ENCODE measurements at places on chromosomes 11 and 22.

- DNase-seq, result no peak
Observed at GRCh38 chr11:72962717-72963116, 148.5 kb downstream of the ATG16L2 start.

DNA sequence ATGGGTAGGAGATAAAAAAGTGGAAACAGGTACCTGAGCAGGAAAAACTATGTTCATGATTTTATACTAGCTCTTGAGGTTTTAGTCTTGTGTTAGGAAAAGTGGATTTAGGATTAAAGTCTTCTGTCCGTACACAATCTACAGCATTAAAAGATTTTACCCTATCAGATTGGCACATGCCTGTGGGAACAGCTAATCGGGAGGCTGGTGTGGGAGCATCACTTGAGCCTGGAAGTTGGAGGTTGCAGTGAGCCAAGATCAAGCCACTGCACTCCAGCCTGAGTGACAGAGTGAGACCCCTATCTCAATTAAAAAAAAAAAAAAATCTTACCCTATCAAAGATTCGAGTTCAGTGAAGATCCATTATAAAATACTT, 12.2 kb upstream of the CRKL start:
- no peak for DNase-seq

DNA sequence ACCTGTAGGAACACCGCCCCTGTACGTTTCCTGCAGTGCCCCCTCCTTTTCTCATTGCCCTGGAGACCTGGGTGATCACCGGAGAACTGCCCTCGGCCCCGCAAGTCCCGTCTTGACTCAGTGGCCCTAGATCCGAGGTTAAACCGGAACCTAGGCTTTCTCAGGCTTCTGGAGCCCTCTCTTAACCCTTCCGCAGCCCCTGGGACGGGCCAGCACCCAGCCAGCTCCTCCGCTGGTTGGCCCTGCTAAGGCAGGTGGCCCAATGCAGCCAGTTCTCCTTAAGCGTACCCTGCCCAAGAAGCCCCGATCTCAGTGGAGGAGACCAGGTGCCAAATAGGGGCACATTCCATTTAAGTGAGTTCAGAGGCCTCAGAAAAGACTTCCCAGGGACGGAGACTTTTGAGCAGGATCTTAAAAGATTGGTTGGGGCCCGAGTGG, 776 bp downstream of the NLRX1 start:
- DNase-seq, result peak; percentile 74

DNA sequence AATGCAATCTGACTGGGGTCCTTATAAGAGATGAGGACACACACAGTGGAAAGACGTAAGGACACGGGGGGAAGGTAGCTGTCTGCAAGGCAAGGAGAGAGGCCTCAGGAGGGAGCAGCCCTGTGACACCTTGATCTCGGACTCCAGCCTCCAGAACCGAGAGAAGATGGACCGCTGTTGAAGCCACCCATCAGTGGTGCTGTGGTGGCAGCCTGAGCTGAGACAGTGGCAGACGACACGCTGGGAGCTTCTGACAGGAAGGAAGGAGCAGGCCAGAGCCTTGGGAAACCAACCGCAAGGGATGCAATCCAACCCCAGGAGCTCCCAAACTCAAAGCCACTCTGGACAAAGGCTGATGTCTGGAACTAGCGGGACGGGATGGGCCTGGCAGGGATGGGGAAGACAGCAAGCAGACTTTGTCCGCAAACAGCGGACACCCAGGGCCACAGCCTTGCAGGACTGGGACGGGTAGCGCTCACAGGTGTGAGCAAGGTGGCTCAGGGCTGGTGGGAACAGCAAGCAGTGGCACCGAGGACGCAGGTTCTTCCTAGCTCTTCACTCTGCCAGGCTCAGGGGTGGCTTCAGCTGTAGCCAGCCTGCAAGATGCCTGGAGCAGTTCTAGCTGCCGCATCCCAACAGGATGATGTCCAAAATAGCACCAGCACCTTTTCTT, 10.9 kb downstream of the LTO1 start:
- DNase-seq, result no peak

DNA sequence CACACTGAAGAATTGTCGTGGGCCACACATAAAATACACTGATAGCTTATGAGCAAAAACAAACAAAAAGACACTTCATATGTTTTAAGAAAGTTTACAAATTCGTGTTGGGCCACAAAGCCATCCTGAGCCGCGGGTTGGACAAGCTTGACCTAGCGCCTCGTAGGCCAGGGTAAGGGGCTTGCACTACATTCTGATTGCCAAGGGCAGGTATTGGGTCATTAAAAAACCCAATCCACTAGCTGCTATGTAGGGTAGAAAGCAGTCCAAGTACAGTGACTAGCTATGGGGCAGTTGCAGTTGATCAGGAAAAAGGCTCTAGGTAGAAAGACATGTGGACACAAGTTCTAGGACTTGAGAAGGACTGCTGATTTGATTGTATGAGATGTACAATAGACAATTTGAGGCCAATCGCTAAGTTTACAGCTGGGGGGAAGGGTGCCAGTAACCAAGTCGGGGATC, 14.0 kb downstream of the KDELR3 start:
- DNase-seq, result no peak

GRCh38 chr11:61384271-61385242, 7.8 kb upstream of the TMEM216 start:
- no peak for DNase-seq

DNA sequence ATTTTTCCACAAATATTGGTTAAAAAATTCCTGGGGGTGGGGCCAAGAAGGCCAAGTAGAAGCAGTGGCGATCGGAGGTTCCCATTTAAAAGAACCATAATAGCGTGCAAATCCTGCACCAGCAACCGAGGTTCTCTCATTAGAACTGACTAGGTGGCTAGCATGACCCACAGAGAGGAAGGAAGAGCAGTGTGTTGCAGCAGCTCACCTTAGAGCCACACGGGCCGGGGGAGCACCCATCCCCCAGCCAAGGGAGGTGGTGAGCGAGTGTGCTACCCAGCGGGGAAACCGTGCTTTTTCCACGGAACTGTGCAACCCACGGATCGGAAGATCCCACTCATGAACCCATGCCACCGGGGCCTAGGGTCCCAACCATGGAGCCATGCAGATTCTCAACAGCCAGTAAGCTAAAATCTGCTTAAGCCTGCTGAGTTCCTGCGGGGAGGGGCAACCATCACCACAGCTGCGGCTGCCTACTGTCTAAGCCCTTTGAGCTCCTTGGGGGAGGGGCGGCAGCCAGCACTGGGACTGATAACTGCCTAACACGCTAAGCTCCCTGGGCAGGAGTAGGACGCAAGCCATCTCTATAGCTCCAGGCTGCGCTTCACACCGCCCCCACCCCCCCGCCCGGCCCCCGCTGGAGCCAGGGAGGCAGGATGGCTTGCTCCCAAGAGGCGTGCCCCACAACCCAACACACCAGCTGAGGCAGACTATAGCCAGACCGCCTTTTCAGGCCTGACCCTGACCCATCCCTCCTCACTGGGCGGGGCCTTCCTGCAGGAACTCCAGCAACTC, 21.0 kb upstream of the HTATIP2 start:
- peak; percentile 95 for DNase-seq

- DNase-seq, result no peak
Observed at GRCh38 chr11:3157381-3158130, 7.6 kb downstream of the OSBPL5 start.

DNA sequence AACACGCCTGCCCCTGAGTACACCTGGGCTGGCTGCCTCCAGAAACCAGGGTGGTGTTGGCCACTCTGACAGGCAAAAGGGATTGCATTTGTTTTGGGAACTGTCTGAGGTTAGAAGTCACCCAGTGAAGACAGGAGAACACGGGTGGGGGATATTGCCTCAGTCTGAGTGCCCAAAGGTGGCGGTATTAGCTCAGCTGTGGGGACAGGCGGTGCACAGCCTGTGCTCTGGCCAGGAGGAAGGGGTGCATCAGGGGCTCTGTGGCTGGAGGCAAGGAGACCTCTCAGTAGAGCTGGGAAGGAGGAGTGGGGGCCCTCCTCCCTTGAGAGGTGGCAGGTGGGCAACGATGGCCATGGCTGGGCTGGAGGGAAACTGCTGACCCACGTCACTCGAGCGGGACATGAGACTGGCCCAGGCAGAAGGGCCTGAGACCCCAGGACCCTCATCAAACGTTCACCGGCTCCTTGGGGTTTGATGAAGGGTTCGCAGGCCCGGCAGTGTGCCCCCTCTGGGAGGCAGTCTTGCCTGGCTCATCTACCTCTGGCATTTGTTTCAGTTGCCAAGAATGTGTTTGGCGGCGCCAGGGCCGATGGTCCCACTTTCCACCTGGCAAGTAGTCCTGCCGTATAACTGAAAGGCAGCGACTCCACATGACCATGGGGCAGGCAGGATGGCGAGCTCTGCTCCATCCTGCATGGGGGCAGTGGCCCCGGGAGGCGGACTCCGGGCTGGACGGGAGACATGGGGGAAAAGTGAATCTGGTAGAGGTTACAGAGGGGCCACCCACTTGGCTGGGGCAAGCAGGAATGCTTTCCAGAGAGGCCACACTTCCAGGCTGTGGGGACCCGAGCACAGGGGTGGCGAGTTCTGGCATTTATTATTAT, 52.8 kb upstream of the SMIM38 start:
- DNase-seq, result peak; percentile 51

DNA sequence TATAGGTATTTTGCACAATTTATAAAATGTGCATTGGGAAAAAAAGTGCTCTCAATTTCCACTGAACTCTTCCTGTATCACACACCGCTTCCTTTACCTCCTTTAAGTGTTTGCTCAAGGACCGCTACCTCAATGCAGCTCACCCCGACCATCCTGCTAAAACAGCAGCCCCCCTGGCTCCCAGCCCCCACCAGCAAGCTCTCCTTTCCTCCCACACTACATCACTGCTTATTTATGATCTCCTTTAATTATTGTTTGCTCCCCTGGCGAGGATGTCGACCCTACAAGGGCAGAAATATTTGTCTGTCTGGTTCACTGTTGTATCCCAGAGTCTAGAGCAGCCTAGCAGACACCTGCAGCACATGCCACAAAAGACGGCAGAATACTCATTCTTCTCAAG, 10.0 kb downstream of the SHANK2 start:
- DNase-seq, result no peak

GRCh38 chr11:58999291-58999680, 60.0 kb downstream of the GLYATL1 start:
- DNase-seq, result no peak

DNA sequence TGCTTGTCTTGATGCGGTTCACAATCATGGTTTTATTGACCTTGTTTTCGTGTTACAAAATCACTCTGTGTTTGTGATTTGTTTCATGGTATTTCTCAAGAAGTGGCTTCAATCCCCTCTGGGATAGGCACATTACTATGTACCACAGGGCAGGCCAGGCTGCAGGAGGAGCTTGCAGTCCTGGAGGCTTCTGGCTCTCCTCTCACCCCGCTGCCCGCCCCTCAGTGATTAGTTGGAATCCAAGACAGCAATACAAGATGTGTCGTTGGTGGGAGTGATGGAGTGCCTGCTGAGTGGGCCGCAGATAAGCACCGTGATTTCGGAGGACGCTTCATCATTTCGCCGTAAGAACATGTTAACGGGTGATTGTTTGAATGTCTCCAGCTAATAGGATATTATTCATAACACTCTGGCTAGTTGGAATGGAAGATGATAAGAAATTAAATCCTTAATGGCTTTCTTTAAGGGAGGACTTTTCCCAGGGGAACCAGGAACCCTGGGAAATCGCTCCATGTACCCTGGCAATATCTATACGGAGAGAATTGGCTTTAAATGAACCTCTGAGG, 384.4 kb downstream of the MIAT start:
- no peak for DNase-seq

Measured in tongue (tissue), 3 donors.